ENCODE measurements at places on chromosomes 12 and 14.

DNA sequence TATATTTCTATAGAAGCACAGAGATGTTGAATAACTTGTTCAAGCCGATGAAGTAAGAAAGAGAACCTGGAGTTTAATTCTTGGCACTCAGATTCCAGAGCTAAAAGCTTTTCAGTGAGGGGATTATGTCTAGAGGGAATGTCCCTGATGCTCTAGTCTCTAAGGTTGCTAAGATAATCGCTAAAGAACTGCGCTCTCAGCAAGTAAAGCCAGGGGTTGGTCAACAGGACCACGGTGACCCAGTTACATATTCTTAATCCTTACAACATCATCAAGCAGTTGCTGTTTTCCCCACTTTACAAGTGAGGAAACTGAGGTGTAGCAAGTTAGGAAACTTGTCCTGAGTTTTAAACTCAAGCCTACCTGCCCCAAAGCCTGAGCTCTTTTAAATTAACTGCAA is 110.8 kb downstream of the DAD1 start:
- DNase-seq, result no peak

DNA sequence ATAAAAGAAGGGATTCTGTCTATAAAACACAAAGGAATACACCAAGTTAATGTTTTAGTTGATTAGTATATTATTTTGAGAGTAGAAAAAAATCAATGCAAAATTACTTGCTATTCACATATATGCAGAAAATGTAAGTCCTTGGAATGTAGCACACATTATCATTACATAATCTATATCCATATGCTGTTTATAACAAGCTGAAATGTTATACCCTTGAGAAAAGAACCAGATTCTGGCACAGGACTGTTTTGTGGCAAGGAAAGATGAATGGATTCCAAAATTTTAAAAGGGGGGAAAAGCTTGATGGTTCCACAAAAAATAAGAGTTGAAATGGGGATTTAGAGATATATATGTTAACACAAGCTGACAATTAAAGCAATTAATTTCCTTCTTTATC is 153.6 kb downstream of the MSRB3 start:
- DNase-seq, result no peak

GRCh38 chr14:51479584-51480325 is 172.0 kb upstream of the FRMD6 start:
- DNase-seq, result peak; percentile 55

- no peak for DNase-seq
Observed at GRCh38 chr12:98939350-98939749, 294.3 kb downstream of the APAF1 start.

DNA sequence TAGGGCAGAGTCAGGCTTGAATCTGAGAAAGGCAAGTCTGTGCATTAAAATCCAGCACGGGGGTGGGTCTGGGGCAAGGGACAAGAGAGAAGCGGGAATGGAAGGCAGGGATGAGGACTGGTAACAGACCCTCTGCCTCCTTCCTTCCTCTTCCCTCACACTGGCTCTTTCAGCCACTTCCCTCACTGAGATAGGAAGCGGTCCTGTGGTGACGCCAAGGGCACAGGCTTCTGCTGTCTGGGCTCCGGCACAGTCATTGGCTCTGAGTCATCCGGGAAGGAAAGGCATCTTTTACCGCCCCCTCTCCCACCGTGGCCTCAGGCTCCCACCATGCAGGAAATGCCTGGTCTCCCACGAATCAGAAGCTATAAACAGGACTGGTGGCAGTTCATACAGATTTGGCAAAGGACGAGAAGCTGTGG is 70.2 kb downstream of the ETV6 start:
- no peak for DNase-seq

GRCh38 chr12:71548893-71549292 is 109.3 kb downstream of the LGR5 start:
- DNase-seq, result no peak

DNA sequence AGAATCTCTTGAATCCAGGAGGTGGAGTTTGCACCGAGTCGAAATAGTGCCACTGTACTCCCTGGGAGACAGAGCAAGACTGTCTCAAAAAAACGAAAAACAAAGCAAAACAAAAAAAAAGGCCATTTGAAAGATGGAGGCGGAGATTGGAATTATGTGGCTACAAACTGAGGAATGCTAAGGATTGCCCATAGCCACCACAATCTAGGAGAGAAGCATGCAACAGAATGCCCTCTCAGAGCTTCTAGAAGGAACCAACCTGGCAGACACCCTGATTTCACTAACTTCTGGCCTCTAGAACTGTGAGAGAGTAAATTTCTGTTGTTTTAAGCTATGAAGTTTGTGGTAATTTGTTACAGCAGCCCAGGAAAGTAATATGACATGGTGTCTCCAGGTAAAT is 50.1 kb upstream of the LIMA1 start:
- no peak for DNase-seq

GRCh38 chr12:24773996-24774395 is 174.9 kb downstream of the BCAT1 start:
- DNase-seq, result no peak

Data from gastrocnemius medialis (tissue), 4 donors.